Stimulated activated CD8-positive, alpha-beta memory T cell treated with anti-CD3 and anti-CD28 coated beads, Interleukin-4, amount 100 ng/mL, for 1 hour (primary cell): ENCODE measurements at places on chromosomes 4 and X.

DNA sequence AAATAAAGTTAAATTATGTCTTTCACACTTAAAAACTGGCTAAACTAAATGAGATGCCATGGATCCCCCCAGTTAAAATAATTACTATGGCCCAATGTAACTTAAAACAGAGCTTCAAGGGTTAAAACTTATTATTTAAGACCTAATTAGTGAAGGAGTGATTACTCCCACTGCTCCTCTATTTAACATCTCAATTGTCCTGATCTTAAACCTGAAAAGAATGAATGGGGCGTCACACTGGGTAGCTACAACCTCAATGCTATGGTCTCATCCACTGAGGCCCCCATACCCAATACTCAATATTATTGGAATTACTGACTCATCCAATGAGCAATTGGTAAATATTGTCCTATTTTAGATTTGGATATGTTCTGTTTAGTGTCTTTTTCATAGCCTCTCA lies 21.1 kb upstream of the TMEM255A start:
- no peak for DNase-seq

- no peak for DNase-seq
These were observed 418.0 kb downstream of the PACRGL start for GRCh38 chr4:21118301-21118700.

- DNase-seq, result no peak
These were observed 64.3 kb downstream of the FRAS1 start for GRCh38 chr4:78121338-78121904.

DNA sequence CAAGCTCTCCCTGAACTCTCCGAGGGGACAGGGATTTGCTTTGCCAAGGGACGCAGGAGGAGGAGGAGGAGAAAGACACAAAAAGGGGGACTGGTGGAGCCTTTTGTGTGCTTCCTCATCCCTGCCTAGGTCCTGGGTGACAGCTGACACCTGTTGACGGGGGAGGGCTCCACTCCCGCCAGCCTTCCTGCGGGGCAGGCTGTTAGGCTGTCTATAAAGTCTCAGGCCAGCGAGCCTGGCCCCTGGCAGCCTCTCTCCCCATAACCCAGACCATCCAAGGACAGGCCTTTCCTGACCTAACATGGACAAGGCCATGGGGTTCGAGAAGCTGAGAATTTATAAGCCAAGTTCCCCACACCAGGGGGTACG lies 832 bp upstream of the EVC2 start:
- no peak for DNase-seq

GRCh38 chr4:20678400-20678799 lies 21.9 kb upstream of the PACRGL start:
- DNase-seq, result no peak

DNA sequence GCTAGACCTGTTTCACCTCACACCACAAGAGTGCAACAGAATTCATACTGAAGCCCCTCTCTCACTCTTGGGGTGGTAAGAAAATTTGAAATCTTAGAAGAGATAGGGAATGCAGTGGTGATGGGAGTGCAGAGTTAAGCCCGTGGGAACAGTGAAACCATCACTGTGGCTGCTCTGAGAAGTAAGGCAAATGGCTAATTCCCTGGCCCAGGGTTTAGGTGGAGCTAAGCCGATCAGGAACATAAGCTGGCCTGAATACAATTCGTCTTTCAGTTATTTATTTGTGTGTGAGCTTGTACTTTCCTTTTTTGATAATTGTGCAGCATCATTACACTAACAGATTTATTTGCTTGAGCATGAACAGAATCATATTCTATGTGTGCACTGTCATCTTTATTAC lies 1070.6 kb downstream of the STPG2 start:
- no peak for DNase-seq

GRCh38 chr4:42282081-42282901 lies 115.0 kb upstream of the SHISA3 start:
- DNase-seq, result no peak

GRCh38 chr4:7956934-7957656 lies 17.4 kb upstream of the AFAP1 start:
- DNase-seq, result no peak

- DNase-seq, result no peak
These were observed 28.9 kb upstream of the RPS6KA6 start for GRCh38 chrX:84216881-84217280.

- no peak for DNase-seq
These were observed 30.4 kb downstream of the ADH7 start for GRCh38 chr4:99404595-99405287.

DNA sequence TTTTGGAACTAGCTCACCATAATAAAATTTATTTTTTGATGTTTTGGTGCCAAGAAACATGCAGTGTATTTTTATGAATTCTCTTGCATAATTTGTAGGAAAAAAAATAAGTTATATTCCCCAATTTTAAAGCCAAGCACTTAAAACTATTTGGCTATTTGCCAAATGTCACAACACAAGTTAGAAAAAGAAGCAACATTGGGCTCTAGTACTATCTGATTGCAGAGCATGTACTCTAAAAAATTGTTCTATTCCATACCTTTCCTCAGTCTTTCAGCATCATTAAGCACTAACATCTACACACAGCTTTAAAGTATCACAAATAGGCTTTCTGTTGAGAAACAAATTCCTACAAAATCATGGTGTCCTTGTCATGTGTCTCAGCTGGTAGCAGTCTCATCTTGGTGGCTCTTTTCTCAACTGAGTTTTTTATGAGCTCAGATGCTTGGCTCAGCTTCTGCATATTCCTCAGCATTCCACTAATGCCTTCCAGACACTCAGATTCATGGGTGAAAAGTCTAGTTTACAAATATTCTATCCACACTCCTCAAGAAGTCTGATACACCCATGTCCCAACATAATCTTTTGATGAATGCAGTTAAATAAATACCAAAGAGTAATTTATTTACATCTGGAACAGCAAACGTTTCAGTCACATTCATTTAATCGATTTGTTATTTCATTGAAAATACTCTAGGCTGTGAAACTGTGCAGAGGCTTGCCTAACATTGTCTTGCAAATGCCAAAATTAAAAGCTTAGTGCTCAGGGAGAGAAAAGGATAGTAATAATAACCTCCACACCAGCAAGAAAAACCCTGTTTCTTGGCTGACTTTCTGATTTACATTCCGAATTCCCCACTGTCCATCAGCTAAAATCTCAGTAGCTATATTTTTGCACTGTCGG lies 2209.9 kb downstream of the PCDH7 start:
- DNase-seq, result no peak

- no peak for DNase-seq
These were observed 318.6 kb upstream of the CASK start for GRCh38 chrX:42242004-42242403.

DNA sequence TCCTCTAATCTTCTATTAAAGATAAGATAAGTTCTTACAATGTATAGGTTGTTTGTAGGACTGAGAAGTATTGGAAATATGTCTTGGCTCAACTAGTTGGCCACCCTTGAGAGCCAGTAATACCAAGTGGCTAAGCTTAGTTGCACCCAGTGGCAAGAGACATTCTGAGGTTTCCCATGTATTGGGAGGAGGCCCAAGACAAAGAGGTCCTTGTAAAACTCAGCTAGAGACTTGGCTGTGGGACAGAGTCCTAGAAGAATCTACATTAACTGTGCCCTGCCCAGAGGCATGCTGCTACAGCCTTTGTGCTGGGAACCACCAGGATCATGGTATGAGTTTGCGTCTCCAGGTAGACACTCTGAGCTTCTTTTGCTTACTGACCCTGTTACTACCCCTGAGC lies 41.9 kb upstream of the SLC4A4 start:
- DNase-seq, result no peak

GRCh38 chr4:138749303-138749702 lies 266.3 kb upstream of the NOCT start:
- DNase-seq, result no peak

GRCh38 chr4:154088741-154089140 lies 299.9 kb upstream of the SFRP2 start:
- DNase-seq, result no peak

DNA sequence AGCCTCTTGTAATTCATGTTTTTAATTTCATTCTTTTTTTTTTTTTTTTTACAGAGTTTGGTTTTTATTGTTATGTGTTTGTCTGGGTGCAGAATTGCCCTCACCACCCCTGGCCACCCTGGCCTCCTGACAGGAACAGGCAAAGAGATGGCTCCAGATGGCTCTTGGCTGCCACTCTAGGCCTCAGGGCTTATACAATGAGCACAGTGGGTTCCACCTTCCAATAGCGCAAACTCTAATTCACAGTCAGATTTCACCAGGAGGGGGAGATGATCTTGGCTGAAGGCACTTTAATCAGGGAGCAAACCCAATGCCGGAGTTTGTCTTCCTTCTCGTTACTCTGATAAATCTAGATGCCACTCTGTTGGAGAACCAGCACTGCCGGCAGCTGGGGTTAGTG lies 24.8 kb downstream of the CPE start:
- DNase-seq, result no peak

- no peak for DNase-seq
These were observed 1.2 kb downstream of the PRPS1 start for GRCh38 chrX:107629540-107629909.

- no peak for DNase-seq
These were observed at the start of gene HAND2 for GRCh38 chr4:173529477-173530325. Gene HAND2 (minus strand): TSS chr4:173530229. CDS start chr4:173529289, 940 bp downstream.

DNA sequence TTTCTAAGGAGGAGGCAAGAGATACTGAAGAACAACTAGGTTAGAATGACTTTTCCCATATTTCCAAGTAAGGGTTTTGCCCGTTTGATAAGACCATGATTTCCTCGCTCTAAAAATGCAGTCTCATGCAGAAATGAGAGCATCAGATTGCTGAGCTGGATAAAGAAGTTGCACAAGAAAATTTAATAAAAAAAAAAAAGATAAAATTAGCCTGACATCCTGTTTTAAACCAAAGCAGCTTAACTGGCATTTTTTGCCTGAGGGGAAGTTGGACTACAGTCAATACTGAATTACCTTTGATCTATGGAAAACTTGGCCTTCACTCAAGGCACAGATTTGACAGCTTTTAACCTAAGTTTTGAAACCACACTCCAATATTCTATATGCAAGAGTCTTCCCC lies 208.4 kb downstream of the GASK1B start:
- DNase-seq, result no peak

DNA sequence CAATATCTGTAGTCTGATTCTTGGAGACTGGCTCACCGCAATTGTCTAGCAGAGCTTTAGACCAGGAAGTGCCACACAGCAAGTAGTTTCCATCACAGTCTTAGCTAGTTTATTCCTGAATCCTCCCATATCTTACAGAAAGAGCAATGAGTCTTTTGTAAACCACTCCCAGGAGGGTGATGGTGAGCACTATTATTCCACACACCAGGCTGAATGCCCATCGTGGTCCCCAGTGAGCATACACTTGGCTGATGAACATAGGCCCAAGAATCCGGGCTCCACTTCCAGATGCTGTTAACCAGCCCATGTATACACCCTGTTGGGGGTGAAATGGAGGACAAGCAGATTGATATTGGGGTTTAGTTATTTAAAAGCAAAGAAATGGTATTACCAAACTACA lies 39.8 kb downstream of the PLK4 start:
- DNase-seq, result no peak

DNA sequence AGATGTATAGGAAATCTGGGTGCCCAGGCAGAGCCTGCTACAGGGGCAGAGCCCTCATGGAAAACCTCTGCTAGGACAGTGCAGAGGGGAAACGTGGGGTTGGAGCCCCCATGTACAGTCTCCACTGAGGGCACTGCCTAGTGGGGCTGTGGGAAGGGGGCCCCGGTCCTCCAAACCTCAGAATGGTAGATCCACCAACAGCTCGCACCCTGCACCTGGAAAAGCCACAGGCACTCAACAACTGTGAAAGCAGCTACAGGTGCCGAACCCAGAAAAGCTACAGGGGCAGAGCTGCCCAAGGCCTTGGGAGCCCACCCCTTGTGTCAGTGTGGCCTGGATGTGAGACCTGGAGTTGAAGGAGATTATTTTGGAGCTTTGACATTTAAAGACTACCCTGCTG lies 5.4 kb upstream of the XPNPEP2 start:
- DNase-seq, result no peak

DNA sequence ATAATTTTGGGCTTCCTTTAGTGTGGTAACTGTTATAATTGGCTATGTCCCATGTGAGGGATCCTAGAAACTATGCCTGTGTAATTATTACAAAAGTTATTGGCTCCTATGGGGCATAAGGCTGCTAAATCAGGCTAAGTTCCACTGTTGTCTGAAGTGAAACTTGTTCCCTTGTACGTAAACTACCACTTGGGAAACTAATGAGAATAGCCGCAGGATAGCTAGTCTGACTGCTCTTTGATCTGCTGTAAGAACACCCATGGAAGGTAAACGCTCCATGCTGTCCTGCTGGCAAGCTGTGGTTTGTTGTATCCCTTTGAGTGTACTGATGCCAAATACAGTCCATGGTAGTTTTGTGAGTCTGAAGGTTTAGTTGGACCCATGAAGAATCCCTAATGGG lies 9.3 kb upstream of the MAOA start:
- DNase-seq, result no peak

- no peak for DNase-seq
These were observed 23.5 kb upstream of the ETNPPL start for GRCh38 chr4:108786351-108786750.

DNA sequence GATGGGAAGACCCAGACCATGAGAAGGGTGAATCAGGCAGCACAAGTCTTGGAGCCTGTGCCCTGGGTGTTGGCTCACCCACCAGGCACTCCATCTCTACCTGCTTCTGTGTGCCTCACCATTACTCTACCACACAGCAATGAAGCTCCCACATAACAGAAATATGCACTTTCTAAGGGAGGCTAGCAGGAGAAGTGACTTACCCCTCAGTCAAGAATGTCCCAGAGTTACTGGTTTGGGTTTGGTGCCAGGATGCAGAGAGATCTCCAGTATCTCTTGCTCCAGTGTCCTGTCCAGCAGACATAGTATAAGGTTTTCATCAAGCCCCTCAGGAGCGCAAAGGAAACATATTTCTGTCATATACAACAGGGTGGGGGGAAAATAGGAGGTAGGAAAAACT lies 11.3 kb upstream of the RAB40A start:
- DNase-seq, result no peak

DNA sequence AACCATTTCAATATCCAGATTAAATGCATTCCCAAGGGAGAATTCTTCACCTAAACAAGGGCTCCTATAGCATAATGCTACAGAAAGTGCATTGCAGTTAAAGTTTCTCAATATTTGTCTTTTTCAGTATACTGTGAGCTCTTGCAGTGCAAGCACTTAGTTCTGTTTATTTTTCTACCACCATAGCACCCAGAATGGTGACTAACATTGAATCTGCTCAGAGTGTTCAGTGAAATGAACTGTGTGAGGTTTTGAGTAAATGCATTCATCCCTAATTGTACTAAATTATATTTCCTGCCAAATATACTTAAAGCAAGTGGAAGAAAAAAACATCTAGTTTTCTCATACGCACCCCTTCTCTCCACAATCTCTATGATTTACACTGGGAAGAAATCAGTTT lies 383.9 kb downstream of the PCDH7 start:
- no peak for DNase-seq

- no peak for DNase-seq
These were observed 120.9 kb upstream of the NOCT start for GRCh38 chr4:138894709-138895108.

DNA sequence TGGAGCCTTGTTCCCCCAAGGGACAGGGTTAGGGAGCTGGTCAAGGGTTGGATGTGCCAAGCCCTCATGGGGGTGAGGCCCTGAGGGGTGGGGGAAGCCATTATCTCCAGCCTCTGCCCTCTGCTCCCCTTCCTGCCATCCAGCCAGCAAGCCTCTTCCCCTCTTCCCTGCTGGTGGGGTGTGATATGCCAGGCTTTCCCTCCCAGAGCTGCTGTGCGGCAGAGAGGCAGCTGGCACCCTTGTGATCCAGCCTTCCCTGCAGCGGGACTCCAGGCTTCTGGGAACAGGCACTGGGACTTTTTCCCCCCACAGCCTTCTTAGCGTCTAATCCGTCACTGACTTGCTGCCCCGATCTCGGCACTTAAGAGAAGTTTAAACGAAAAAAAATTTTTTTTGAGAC lies 6.3 kb downstream of the SSR4 start:
- no peak for DNase-seq

- DNase-seq, result no peak
These were observed 20.7 kb upstream of the CSN1S1 start for GRCh38 chr4:69910016-69910782.
